Cortex of kidney (tissue), 1 donor: ENCODE measurements at places on chromosomes 5 and 9.

DNA sequence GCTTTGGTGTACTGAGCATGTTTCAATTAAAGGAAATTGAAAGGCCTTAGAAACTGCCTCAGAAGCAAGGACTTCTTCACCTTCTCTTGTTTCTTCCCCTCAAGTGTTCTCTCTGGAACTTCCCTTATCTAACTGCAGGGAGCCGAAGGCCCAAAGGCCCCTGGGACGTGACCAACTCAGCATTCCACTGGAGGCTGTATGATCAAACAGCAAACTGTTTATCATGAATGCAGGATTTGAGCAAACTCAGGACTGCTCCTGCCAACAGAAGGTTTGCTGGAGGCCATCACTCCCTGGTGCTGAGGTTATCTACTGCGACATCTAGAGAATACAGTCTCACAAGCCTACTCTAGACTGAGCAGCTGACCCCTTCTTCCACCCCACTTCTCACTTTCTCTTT lies 4.8 kb upstream of the CDH10 start:
- no peak for DNase-seq

GRCh38 chr9:92180002-92180400 lies 64.8 kb upstream of the SPTLC1 start:
- DNase-seq, result no peak

DNA sequence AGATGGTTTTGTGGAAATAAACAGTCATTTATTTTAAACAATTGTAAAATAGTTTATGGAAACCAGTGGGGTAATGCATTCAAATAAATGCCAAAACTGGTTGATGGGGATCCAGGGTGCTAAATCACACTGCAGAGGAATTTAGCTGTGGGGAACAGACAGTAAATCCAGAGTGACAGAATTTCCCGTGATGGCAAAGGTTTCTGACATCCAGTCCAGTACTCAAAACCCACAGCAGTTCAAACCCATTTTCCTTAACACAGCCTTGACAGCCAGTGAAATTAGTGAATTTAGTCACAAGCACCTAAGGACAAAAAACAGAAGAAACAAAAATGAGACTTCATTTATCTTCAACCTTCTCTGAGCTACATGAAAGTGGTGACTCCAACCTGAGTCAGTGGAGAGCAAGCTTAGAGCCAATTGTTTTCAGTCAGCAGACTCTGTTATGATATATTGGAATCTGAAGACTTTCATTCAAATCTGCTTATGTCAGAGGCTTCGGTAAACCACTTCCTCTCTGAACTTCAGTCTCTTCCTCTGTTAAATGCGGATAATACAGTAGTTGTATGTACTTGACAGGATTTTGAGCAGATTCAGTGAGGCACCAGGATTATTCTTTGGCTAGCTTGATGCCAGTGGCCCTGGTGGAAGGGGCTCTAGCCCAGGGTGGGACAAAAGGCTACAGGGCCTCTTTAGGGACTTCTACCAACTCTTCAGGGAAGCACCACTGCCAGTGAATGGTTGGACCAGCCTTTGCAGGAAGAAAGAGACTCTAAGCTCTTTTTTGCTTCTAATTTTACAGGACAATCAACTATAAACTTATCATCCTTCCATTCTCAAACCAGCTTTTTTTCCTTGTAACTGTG lies 185.3 kb downstream of the MAPKAP1 start:
- no peak for DNase-seq

DNA sequence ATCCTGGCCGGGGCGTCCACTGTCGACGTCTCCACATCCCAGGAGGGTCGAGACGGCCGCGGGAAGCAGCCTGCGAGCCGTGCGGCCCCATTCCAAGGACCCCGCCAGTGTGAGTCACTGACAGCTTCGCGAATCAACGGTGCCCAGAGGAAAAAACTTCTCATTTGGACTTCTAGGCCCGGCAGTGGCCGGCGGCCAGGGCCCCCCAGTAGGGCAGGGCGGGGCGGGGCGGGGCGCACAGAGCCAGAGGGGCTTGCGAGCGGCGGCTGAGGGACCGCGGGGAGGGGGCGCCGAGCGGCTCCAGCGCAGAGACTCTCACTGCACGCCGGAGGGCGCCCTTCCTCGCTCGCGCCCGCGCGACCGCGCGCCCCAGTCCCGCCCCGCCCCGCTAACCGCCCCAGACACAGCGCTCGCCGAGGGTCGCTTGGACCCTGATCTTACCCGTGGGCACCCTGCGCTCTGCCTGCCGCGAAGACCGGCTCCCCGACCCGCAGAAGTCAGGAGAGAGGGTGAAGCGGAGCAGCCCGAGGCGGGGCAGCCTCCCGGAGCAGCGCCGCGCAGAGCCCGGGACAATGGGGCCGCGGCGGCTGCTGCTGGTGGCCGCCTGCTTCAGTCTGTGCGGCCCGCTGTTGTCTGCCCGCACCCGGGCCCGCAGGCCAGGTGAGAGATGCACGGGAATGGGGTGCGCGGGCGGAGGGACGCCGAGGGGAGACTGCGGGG lies at the start of gene F2R:
TSS of gene F2R (plus strand) at position 391 of the 720 bp plus-strand sequence. CDS start at position 573, 182 bp downstream.
- no peak for DNase-seq

- DNase-seq, result no peak
Measured at GRCh38 chr9:77495834-77496671, 152.1 kb downstream of the GNA14 start.

DNA sequence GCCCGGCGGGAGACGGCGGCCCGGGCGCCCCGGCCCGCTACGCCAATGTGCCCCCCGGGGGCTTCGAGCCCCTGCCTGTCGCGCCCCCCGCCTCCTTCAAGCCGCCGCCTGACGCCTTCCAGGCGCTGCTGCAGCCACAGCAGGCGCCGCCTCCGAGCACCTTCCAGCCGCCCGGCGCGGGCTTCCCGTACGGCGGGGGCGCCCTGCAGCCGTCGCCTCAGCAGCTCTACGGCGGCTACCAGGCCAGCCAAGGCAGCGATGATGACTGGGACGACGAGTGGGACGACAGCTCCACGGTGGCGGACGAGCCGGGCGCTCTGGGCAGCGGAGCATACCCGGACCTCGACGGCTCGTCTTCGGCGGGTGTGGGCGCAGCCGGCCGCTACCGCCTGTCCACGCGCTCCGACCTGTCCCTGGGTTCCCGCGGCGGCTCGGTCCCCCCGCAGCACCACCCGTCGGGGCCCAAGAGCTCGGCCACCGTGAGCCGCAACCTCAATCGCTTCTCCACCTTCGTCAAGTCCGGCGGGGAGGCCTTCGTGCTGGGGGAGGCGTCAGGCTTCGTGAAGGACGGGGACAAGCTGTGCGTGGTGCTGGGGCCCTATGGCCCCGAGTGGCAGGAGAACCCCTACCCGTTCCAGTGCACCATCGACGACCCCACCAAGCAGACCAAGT lies 723 bp downstream of the SNX18 start:
- DNase-seq, result no peak

- DNase-seq, result no peak
Measured at GRCh38 chr5:95075111-95075510, 209.8 kb downstream of the MCTP1 start.

DNA sequence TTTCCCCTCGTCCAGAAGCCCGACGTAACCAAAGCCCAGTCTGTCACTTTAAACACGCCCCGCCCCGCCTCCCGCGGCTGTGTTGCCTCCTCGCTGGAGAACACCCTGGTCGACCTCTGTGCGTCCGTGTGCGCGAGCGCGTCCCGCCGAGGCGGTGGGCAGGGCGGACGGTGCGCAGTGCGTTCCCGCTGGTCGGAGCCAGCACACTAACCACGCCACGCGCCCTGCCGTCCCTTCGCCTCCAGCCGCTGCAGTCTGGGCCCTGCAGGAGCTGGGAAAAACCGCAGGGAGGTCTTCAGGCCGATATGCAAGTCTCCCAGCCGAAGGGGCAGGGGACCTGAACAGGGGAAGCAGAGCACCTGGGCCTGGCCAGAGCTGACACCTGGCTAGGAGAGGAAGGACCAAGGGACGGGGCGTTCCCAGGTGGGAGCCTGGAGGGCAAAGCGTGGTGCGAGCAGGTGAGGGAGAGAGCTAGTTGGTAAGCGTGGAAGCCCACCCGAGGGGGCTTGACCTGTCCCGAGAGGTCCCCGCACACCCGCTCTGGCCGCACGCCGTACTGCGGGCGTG lies 1.3 kb upstream of the PHPT1 start:
- peak; percentile 46 for DNase-seq

DNA sequence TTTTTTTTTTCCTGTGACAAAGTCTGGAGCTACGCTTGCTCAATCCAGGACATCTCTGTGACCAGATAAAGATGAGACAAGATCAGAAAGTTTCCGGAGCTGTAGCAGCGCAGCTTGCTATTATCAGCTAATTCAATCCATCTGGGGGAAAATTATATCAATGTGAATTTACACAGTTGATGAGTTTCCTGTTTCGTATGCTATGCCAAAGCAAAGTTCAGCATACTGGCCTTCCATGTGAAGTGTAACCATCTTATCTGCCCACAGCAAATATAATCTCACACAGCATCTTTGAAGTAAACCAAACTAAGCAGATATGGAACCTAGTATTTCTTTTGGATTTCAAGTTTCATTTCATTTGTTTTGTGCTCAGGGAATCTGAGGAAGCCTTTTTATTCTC lies 1767.7 kb downstream of the EFNA5 start:
- no peak for DNase-seq
